NCI-H1092 (cell line): ENCODE measurements at places on chromosomes 6 and 20.

GRCh38 chr6:129340983-129341382 is 369.0 kb downstream of the ARHGAP18 start:
- no peak for DNase-seq

GRCh38 chr6:40543146-40543545 is 44.0 kb downstream of the LRFN2 start:
- DNase-seq = no peak

GRCh38 chr6:75657327-75657726 is 55.6 kb downstream of the SENP6 start:
- no peak for DNase-seq

DNA sequence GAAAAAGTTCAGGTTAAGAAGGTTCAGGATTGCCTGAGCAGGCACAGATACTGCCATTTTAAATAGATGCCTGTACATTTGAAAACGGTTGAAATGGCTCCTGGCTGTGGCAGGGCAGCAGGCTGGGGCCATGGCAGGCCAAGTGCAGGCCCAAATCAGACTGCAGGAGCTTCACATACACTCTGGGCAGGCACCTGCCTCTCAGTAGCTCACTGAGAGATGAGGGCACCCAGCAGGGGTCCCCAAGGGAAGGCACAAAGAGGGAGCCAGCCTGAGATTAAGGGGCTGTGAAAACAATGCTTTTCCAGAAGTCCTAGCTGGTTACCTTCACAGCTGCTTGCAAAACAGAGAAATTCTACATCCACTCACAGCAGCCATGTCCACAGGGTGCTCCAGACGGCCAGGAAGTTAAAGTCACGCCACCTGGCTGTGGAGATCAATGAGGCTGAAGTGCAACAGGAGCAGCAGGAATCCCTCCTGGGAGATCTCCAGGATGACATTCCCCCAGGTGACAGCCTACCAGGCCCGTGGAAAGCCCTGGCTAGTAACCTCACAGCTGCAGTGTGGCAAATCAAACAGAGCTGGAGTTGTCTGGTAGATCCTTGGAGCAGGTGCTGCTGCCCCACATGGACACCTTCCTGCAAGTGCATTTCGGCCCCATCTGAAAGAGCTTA is 6.2 kb upstream of the RAET1E start:
- DNase-seq = peak; percentile 13

GRCh38 chr6:156807028-156807427 is 29.9 kb downstream of the ARID1B start:
- no peak for DNase-seq

- no peak for DNase-seq
Measured at GRCh38 chr20:23925789-23926525, 46.4 kb upstream of the CST5 start.

GRCh38 chr20:3846740-3847428 is at the start of gene MAVS:
Gene MAVS, plus strand, starts transcription at chr20:3846834. Its CDS starts 7,791 bp downstream, at chr20:3854625.
- peak; percentile 83 for DNase-seq
